ENCODE measurements at places on chromosomes 13 and 19.

GRCh38 chr13:98541701-98542203, 35.2 kb downstream of the STK24 start:
- DNase-seq: no peak

- no peak for DNase-seq
Measured at GRCh38 chr13:69828527-69828926, 279.1 kb upstream of the ATXN8OS start.

GRCh38 chr13:110345701-110346100, 38.6 kb downstream of the COL4A2 start:
- DNase-seq: no peak

DNA sequence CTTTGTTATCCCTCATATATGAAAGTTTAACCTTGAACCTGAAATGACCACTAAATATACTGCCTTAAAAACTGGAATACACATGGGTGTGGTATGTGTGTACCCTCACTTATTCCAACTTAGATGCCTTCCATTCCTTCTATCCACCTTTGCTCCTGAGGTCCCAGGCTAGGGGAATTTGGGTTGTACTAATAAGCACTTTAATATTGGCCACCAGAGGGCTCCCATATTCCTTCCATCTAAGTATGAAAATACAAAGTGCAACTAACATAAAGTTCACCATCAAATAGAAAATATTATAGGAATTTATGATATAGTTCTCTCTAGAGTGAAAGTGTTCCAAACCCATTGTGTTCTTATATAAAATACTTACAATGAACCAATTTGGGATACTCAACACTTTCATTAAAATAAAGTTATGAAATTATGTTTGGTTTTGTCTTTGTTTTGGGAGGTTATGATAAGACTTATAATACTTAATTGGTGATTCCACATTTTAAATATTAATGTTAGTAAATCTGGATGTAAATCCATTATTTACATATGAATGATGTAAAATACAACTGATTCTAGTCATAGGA, 62.3 kb downstream of the ITGBL1 start:
- no peak for DNase-seq

DNA sequence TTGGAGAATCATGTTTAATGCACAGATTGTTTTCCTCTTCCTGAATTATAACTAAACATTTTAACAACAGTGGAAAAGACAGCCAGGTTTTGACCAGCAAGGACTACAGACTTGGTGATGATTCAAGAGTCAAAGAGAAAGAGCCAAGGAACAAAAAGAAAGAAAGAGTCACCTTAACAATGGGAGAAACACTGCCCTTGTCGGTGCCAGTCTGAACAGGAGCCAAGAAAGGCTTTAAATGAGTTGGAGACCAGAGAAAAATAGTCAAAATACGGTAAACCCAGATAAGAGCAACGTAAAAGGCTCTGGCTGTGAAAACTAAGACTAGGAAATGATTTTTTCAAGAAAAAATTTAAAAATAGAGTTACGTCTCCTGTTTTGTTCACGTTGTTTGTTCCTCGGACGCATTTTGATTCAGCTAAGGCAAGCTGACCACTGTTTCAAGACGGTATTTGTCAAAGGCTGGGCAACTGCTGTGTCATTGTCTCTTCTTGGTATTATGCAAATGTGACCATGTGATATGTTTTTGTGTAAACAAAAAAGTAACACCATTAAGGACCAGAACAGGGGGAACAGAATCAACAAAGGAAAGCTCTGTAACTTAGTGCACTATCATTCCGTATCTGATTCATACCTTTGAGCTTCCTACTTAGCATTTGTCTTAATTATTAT, 634.5 kb downstream of the LIG4 start:
- no peak for DNase-seq

GRCh38 chr13:98345107-98345935, 168.3 kb upstream of the RNF113B start:
- no peak for DNase-seq

DNA sequence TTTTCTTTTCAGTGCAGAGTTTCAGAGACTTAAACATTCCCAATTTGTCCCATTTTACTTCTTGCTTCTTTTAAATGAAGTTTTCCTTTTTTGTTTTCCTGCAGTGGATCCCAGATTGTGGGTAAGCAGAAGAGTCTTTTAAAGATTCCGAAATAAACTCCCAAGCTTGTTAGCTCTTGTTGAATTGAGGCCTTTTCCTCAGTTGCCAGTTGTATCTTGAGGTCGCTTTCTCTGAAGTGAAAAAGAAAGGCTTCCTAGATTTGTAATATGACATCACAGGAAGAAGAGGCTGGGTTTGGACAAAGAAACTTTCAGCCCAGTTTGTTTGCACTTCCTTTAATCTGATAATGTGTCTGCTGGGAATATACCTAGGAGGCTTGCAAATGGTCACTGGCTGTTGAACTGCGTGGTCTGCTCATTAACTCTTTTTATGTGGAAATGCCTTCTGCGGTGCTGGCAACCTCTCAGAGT, at the start of gene LPAR6:
TSS of gene LPAR6 (minus strand) at position 233 of the 471 bp plus-strand sequence. CDS start 690 bp downstream, outside the sequence.
- DNase-seq: no peak

- DNase-seq: no peak
Measured at GRCh38 chr13:111422348-111422747, 101.9 kb downstream of the TEX29 start.

- no peak for DNase-seq
Measured at GRCh38 chr19:50567052-50567841, 988 bp downstream of the LRRC4B start.

DNA sequence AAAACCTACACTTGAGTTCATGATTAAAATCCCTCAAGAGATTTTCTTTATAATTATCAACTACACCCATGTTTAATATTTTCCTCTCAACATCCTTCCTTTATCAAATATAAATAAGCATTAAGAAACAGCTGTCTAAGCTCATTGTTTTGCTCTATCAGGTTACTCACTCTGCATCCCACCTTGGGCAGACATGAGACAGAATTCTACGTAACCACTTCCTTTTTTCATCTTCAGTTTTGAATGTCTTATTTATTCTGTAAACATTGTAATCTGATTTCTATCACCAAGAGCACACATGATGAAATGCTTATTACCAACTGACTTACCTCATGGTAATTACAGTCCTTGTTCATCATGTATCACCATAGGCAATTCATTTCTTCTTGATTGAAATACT, 1256.6 kb upstream of the ATXN8OS start:
- DNase-seq: no peak

GRCh38 chr19:18300930-18301717, 19.7 kb upstream of the JUND start:
- no peak for DNase-seq

DNA sequence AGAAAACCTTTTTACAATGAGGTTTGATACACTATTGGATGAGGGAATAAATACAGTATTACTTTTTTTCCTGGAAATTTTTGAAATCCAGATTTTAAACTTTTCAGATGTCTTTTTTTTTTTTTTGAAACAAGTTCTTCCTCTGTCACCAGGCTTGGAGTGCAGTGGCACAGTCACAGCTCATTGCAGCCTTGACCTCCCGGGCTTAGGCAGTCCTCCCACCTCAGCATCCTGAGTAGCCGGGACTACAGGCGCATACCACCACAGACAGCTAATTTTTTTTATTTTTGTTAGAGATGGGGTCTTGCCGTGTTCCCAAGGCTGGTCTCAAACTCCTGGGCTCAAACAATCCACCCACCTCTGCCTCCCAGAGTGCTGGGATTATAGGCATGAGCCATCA, 96.8 kb downstream of the RNF17 start:
- DNase-seq: no peak

All from activated CD4-positive, CD25-positive, alpha-beta regulatory T cell (primary cell).